GDM1 (cell line): ENCODE measurements at places on chromosomes 16 and 17.

DNA sequence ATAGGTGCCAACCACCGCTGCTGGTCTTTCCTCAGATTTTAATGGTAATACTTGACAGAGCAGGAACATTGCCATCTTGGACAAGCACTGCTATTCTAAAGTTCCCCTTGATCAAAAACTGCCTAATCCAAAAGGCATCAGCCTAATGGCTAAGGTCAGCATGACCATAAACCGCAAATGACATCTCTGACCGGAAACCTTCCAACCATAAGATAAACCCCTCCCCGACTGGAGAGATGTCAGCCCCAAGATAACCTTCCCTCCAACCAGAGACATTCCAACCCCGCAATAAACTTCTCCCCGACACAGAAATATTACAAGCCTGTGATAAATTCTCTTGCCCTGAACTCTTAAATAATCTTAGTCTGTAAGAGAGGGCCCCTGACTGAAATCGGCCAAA, 7.4 kb upstream of the DHX40 start:
- no peak for DNase-seq

- no peak for DNase-seq
These were observed 76.4 kb downstream of the TOX3 start for GRCh38 chr16:52470585-52470984.

DNA sequence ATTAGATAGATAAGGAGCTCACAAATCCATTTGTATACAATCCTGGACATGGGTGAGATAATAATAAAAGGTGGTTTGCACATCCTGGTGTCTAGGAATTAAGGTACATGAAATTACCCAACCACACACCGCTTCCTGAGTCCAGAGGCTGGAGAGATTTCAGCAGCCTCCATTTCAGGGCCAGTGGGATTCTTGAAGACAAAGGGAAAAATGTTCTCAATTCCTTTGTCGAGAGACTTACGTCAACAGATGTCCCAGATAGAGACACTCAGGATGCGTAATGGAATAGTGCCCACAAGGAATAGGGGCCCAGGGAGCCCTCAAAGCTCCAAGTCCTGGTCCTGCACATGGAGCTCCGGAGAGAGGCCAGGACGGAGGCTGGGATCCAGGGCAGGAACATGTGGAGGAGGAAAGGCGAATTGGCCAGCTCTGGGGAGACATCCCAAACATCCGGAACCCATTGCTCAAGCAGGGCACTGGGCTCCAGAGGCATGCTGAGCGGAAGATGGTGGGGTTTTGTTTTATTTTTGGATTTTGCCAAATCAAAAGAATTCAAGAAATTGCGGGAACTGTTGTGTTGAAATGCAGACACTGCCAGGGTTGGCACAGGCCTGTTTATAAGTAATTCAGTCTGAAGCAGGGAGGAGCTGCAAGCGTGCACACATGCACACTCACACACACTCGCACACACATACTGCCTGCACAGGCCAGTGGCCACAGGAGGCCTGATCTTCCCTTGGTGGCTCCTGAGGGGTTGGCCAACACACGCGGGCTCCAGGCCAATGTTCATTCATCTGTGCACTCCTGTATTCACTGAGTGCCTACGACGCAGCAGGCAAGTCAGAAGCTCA, 97.2 kb downstream of the NOG start:
- no peak for DNase-seq

DNA sequence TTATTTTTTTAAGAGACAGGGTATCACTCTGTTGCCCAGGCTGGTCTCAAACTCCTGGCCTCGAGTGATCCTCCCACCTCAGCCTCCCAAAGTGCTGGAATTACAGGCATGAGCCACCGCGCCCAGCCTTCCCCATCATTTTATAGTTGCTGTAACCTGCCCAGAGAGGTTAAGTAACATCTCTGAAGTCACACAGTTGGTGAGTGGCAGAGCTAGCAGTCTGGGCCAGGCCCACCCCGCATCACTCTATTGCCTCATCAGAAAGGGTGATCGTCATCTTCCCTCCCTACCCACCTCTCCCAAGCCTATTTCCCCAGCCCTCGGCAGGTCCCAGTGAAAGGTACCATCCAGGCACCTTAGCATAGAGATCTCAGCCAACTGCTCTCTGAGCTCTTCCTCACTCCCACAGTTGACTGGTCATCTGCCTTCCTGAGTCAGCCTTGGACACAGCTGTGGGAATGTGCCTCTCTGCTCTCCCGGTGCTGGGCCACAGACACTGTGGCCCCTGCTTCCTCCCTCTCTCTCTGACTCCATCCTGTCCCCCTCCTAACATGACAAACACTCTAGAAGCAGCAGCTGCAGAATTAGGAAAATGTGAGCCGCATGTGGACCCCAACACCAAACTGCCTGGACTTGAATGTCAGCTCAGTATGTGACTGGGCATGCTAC, 57.1 kb downstream of the SCNN1B start:
- DNase-seq: no peak

- no peak for DNase-seq
These were observed 2.4 kb downstream of the CCR7 start for GRCh38 chr17:40562838-40563219.

- no peak for DNase-seq
These were observed 1.7 kb upstream of the COL1A1 start for GRCh38 chr17:50203086-50203485.

DNA sequence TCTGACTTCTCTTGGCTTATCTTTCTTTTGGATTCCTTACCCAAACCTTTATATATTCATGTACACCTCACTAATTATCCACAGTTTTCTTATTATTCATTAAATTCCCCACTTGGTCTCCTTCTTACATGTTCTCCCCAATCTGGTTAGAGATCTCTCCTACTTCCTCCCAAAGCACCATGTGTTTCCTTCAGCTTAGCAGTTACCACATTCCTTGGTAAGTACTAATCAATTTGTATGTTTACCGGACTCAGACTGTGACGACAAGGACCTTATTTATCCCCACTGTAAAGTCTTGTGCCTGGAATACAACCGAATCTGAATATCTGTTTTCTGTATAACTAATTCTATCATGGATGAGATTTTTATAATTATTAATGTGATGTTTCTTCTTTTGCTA, 389.5 kb downstream of the KCNJ2 start:
- DNase-seq: no peak

- no peak for DNase-seq
These were observed 27.2 kb upstream of the TEKT3 start for GRCh38 chr17:15368600-15368999.

- DNase-seq: no peak
These were observed 33.7 kb downstream of the IST1 start for GRCh38 chr16:71929048-71929447.
